ENCODE measurements at places on chromosomes 2 and 18. TPM values are rescaled to one million over a fixed set of nuclear protein-coding genes. Genes with fewer than 3 reads are reported as not detected.

- no peak for DNase-seq
Observed at GRCh38 chr2:22134421-22134820, 1010.7 kb downstream of the TDRD15 start.

DNA sequence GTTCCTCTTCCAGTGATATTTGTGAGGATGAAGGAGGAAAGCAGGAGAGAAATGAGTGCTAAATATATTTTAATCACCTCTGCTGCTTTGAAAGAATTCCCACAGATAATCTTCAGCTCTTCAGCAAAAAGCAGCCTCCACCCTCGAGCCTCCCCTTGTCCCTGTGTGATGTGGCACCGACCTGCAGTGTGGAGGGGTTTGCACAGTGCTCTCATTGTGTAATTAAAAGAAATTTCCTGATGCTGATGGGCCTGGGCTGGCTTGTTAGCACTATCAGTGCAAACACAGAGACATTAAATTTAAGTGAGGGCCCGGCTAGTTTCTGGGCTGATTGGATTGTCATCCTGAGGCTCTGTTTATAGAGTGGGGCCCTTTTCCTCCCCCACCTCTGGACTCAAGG, 53.4 kb downstream of the KIF5C start:
- no peak for DNase-seq

GRCh38 chr2:68839260-68839833, 31.9 kb downstream of the BMP10 start:
- DNase-seq = no peak

GRCh38 chr2:7190587-7191324, 273.5 kb downstream of the RNF144A start:
- no peak for DNase-seq

DNA sequence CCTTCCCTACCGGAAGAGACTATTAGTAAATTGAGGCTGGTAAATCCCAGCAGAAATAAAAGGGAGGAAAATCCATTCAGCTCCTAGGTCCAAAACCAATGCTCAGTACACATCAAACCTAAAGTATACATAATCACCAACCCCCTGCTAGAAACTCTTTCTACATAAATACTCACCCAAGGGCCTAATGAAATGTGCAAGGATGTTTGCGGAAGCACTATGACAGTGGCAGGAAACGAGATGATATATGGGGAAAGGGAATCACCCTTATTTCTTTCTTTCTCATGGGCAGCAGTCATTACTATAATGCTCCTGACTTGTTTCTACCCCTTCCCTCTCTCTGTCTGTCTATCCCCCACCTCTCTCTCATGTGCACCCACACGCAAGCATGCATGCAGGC, 1.3 kb upstream of the SCTR start:
- DNase-seq = no peak

DNA sequence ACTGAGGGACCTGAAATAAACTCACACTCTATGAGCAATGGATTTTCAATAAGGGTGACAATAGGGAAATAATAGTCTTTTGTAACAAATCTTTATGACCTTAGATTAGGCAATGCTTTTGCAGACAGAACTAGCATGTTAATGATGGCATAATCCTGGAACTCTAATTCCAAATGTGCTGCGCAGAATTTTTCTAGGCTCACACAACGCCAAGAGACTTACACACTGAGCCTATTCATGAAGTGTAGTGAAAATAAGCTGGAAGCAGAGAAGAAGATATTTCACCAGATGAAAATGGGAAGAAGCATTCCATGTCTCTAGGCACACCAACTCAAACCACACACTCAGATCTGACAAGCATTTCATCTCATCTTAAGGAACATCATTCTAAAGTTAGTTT, 178.5 kb downstream of the L3MBTL4 start:
- DNase-seq = no peak

- no peak for DNase-seq
Observed at GRCh38 chr2:147615726-147616125, 229.1 kb upstream of the ACVR2A start.

- DNase-seq = no peak
Observed at GRCh38 chr18:13452388-13452811, 233.8 kb downstream of the LDLRAD4 start.

DNA sequence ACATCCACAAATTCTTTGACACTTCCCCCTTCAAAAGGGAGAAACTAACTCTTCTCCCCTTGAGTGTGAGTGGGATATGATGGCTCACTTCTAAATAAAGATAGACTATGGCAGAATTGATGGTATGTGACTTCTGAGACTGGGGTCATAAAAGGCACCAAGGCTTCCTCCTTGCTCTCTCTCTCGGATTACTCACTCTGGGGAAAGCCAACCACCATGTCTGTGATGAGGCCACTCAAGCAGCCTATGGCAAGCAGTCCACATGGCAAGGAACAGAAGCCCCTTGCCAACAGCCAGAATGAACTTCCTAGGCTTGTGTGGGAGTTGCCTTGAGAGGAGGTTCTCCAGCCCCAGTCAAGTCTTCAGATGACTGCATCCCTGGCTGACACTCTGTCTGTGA, 43.6 kb downstream of the KIAA2012 start:
- DNase-seq = no peak

DNA sequence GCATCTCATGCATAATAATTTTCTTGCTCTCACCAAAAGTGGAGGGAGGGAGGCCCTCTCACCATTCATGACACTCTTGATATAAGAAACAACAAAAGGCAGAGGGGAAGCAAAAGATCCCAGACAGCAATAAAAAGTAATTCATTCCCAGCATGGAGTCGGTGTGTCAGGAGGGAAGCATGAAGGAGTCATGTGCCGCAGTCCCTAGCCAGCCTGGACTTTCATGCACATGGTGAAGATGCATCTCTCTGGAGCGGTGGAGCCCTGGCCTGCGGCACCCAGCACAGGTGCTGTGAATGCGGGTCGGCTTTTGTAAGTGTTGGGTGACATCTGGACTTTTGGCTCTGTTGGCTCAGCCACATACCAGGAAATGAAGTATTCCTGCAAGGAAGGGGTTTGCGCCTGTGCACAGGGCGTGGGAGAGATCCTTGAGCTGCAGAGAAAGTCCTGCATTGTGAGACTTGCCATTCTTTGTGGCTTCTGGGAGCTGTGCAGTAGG, 119.4 kb downstream of the COPS8 start:
- no peak for DNase-seq

DNA sequence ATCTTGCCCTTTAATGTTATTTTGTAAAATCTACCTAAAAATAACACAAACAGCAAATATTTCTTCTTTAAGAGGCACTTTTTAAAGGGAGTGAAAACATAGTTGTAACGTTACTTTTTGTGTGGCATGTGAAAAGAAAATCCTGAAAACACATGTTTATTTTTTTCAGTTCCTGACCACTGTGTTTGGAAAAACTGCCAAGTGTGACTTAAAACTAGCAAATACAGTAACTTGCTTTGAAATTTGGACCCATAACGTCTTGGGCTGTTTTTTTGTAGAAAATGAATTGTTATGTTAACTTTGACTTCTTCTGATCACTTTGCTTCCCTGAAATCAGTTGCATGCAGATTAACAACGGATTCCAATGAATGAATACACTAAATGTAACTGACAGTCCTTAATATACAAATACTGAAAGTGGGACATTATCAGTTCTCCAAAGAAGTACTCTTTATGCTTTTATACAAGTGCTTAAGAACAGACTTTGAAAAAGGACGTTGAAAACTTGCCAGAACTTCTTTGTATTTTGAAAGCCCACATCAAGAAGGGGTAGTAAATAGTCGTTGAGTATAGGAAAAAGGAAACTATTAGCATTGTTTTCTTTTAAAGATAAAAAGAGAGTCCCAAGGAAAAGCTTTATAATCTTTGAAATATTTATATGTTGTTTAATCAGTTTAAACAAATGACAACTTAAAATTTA, 96.1 kb upstream of the ZEB2 start:
- no peak for DNase-seq

DNA sequence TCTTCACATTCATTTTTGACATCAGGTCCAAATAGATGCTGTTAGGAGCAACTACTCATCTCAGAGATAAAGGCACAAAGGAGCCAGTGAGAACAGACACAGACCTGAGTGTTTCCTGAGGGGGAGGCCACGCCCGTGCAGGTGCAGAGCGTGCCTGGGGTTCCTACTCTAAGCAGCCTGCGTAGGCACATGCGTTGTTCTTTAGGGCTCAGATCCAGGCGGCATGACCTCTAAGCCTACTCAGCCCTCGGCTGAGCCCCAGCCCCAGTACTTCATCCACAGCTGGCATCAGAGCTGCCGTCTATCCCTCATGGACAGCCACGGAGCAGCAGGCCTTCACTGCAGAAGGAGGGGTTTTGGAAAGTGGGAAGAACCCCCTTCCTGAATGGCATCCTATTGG, 54.9 kb upstream of the PXDN start:
- no peak for DNase-seq

DNA sequence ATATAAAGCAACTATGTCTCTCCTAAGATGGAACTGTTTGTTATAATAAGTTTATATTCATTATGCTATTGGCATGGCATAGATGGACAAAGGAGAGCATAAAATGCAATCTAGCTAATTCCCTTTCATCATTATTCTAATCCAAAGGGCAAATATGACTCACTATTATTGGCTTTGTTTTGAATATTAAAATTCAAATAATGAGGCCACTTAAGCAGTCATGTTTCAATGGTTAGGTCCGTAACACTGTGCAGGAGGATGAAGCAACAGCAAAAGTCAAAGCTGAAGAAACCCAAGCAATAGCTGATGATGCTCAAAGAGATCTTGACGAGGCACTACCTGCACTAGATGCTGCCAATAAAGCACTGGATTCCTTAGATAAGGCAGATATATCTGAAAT, 177.1 kb downstream of the TRABD2A start:
- no peak for DNase-seq

GRCh38 chr2:158712791-158713522, 82.2 kb upstream of the DAPL1 start:
- no peak for DNase-seq

DNA sequence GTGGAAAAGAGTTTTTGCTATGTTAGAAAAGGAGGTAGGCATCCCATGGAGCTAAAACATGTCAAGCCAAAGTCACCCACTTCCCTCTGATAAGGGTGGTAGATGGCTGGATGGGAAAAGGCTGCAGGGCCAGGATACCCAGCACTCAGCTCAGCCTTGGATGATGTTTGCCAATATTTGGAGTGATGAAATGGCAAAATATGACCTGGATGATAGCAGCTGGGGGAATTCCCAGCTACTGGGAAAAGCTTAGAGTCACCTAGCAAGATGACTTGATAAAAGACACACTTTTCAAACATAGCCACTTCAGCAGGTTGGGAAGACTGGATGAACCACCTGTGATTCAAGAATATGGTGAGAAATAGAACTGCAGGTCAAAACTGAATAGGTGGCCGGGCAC, 10.1 kb downstream of the RFX8 start:
- DNase-seq = no peak

DNA sequence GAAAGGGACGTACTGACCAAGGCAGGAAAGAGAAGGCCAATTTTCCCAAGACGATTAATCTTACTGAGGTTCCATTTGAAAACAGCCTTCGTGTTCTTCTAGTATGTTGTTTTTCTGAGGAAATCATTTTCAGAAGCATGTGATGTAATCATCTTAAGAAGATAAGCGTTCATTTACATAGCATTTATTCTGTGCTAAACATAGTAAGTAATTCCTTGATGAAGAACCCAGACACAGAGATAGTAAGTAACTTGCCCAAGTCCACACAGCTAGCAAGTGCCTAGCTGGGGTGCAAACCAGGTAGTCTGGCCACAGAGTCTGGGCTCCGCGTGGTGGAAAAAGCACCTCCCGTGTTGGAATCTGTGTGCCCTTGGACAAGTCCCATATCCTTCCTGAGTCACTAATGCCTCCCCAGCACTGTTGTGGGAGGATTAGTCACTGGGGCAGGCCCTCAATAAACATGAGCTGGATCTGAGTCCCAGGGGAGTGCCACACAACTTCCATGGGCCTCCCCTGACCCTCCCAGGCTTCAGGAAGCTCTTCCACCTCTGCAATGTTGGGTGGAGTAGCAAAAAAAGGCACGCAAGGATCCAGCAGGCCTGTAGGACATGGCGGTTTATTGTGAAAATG, 26.9 kb upstream of the ASAP2 start:
- DNase-seq = no peak

GRCh38 chr2:25853038-25853638, 25.1 kb downstream of the ASXL2 start:
- DNase-seq = no peak

- no peak for DNase-seq
Observed at GRCh38 chr2:202425036-202425435, 48.9 kb downstream of the BMPR2 start.

DNA sequence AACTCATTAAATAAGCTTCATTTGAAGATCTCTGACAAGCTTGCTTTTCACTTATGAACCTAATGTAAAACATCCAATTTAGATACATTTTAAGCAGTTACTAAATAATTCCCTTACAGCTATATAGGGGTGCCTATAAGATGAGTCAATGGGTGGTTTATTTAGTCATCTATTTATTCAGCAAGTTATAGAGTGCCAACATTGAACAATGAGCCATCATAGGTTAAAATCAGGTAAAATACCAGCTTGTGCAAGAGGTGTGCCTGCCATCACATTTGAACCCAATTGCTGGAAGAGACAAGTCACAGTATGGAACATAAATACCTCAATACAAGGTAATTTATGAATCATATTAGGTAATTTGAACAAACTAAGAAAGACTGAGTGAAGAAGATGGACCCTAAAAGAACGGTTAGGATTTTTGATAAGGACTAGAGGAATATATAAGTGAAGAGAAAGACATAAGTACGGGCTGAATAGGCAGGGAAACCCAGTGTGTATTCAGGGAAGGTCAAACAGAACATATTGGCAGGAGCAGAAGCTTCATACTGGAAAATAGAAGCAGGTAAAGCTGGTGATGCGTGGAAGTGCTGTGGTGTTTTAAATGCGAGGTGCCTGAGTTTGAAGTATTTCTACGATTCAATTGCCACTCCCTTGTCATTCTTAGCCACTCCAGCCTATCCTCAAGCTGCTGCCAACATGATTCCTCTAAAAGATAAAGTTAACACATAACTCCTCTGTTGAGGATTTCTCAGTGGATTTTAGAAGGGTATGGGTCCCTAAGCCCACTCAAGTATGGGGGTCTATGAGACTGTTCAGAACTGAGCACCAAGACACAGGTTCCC, 18.9 kb upstream of the STAT4 start:
- DNase-seq = no peak

GRCh38 chr18:13982126-13982525, 66.8 kb upstream of the MC2R start:
- DNase-seq = no peak

Gene RND3
- 30.6 TPM for polyA plus RNA-seq

Gene SCG2
- polyA plus RNA-seq = 0.08 TPM

Gene ANO7
- polyA plus RNA-seq = 0.91 TPM

Gene CYB5A
- 56.4 TPM for polyA plus RNA-seq

Gene CHRND
- polyA plus RNA-seq = not detected

Gene ST6GAL2
- 0.11 TPM for polyA plus RNA-seq

Gene ALKAL2
- 1.2 TPM for polyA plus RNA-seq

Data from heart left ventricle (tissue), 16 donors.